ENCODE measurements at places on chromosomes 13 and 19.

- DNase-seq, result no peak
These were observed 14.7 kb downstream of the ZNF787 start for GRCh38 chr19:56106397-56106849.

GRCh38 chr13:34340534-34340933, 522.6 kb downstream of the RFC3 start:
- no peak for DNase-seq

- no peak for DNase-seq
These were observed 8.9 kb downstream of the DHX34 start for GRCh38 chr19:47357788-47358680.

DNA sequence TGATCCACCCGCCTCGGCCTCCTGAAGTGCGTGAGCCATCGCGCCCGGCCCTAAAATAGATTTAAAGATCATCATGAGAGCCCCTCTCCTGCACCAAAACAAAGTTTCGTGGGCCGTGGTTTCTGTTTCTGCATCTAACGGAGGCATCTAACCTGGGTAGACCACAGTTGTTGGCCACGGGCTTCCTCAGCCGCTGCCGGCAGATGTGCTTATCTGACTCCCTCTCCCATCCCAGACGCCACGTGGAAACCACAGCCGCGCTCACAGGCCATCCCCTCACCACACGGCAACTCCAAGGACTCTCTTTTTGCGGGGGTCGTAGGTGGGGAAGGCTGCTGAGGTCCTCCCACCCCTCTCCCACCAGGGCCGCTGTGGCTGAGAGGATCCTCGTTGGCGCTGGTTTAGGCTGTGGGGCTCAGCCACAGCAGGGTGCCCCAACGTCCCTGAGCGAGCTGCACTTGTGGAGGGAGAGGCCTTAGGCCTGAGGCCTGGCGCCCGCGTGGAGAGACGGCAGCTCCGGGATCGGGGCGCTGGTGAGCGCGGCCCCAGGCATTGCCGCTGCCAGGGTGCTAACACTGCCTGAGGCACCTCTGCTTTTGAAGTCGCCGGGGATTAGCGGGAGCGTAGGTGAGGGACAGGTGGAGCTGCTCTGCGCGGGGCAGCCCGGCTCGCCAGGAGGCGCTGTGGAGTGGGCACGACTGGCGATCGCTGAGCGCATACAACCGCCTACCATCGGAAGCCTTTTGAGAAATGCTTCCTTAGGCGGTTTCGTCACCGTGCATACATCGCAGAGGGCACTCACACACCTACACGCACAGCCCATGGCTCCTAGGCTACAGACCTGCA, 8.9 kb downstream of the ZSCAN1 start:
- no peak for DNase-seq

- peak; percentile 90 for DNase-seq
These were observed 9.1 kb downstream of the PNPLA6 start for GRCh38 chr19:7544626-7545025.

DNA sequence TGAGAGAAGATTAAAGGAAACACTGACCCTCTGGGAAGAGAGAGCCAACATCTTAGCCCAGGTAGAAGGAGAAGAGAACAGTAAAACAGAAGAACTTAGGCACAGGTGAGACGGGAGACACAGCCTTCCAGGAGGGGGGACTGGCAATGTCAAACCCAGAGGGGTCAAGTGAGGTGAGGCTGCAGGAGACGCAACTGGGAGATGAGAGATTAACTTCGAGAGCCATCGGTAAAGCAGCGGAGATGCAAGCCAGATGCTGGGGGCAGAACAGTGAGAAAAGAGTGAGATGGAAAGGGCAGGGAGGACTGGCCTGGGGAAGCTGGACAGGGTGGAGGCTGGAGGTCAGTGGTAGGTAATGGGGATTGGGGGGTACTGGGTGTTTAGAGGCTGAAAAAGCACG, 5.2 kb downstream of the INSR start:
- no peak for DNase-seq

- DNase-seq, result no peak
These were observed 200.6 kb downstream of the LHFPL6 start for GRCh38 chr13:39402221-39402970.

GRCh38 chr13:53060840-53061490, 32.4 kb downstream of the OLFM4 start:
- DNase-seq, result no peak

DNA sequence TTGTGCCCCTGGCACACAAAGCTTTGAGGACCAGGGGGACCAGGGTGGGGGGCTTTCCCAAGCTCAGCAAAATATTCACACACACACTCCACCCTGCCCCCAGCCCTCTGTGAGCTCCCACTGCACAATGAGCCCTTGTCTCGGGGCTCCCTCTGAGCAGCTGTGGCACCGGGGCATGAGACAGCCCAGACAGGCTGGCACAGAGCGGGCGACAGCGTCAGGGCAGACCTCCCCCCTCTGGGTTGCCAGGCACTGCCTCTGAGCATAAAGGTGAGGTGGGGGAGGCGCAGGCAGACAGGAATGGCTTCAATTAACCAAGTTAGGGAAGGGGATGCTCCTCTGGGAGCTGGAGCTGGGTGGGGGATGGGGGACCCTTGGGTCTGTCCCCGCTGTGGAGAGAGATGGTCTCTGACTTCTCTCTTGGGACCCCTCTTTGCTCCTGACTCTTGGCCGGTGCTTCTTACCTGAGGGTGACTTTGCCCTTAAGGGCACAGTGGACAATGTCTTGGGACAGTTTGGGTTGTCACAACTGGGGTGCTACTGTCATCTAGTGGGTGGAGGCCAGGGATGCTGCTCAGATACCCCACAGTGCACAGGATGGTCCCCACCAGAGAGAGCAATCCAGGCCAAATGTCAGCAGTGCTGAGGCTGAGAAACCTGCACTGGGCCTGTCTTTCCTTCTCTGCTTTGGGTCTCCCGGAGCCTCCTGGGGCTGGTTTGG, 30.3 kb downstream of the LYL1 start:
- DNase-seq, result no peak

DNA sequence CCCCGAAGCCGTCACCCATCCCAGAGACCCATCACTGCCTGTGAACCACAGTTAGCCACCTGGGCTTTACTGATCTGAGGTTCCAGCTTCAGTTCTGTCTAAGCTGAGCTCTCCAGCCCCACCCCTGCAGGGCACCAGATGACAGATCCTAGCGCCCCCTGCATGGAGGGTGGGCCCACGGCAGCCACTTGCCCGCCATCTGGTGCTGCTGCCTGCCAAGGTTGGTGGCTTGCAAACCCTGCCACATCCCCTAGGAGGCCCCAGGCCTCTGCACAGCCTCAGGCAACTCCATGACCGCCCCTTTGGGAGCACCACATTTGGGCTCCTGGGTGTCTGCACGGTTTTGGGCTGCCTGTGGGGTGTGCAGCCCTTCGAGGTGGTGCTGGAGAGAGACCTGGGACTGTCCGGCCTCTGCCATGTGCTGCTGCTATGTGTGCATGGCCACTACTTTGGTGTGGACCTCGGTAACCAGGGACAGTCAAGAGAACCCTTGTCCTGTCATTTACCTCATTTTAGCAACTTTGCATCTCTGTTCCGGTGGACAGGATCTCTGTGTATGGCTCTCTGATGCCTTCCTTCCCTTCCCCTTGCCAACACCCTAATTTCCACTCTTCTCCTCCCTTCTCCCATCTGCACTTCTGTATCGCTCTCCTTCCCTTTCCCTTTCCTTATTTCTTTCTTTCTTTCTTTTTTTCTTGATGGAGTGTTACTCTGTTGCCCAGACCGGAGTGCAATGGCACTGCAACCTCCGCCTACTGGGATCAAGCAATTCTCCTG, 17.4 kb upstream of the SDHAF1 start:
- no peak for DNase-seq

- no peak for DNase-seq
These were observed 33.3 kb downstream of the MCF2L start for GRCh38 chr13:113002206-113002912.

DNA sequence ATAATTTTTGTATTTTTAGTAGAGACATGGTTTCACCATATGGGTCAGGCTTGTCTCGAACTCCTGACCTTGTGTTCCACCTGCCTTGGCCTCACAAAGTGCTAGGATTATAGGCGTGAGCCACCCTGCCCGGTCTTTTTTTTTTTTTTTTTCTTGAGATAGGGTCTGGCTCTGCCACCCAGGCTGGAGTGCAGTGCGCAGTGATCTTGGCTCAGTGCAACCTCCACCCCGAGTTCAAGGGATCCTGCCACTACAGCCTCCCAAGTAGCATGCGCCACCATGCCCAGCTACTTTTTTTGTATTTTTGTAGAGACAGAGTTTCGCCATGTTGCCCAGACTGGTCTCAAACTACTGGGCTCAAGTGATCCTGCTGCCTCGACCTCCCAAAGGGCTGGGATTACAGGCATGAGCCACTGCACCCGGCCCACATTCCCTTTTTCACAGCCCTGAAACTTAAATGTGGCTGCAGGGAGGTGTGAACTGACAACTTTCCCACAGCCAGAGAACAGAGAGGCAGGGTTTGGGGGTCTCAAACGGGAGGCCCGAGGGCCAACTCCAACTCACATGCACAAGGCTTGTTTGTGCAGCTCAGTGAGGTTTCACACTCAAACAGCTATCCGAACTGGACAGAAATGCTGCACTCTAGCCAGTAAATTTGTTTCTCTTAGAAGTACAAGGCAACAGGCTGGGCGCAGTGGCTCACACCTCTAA, 4.4 kb upstream of the S1PR5 start:
- DNase-seq, result no peak

- DNase-seq, result no peak
These were observed 8.2 kb downstream of the SMIM24 start for GRCh38 chr19:3471954-3472655.

DNA sequence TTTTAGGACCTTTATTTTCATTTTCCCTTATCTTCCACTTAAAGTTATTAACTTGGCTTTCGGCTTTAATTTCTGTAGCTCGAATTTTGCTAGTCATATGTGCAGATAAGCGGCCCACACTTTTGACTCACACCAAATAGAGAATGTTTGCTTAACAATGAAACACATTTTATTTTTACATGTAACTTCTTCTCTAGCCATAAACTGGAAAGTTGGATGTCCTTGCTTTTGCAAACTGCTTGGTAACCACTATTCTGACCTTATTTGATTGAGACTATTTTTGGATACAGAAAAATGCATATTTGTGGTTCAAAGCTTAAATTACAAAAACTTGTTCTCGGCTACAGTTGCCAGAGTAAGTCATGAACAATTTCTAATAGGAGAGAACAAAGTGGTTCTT, 600.0 kb downstream of the KCTD12 start:
- DNase-seq, result no peak

DNA sequence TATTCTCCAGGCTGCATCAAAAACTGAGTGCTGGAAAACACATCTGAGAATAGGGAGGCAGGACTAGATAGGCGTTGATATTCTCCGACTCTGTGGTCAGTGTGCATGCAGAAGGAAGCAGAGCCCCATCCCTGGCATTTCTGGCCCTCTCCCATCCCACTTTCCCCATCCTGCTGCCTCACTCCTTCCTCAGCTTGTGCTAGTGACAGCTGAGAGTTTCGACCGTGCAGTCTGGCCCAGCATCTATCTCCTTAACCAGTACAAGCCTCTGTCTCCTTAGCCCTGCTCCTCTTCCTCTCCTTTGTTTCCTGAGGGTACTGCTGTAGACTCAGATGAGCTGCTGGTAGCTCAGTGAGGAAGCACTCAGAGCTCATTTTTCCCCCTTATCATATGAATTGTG, 163.2 kb downstream of the SUCLA2 start:
- DNase-seq, result no peak

- no peak for DNase-seq
These were observed 9.6 kb upstream of the METTL21C start for GRCh38 chr13:102704238-102705058.

DNA sequence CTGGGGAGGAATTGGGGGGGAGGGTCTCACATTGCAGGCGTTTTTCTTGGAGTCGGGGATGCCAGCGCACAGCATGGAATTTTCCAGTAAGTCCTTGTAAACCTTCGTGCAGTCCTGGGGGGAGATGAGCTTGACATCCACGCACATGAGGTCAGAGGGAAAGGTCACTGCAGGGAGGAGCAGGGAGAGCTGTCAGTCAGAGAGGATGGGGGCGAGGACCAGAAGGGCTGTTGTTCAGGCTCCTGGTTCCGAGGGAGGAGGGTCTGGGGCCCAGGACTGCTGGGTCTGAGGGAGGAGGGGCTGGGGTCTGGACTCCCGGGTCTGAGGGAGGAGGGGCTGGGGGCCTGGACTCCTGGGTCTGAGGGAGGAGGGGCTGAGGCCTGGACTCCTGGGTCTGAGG, 4.0 kb downstream of the KLK7 start:
- no peak for DNase-seq

DNA sequence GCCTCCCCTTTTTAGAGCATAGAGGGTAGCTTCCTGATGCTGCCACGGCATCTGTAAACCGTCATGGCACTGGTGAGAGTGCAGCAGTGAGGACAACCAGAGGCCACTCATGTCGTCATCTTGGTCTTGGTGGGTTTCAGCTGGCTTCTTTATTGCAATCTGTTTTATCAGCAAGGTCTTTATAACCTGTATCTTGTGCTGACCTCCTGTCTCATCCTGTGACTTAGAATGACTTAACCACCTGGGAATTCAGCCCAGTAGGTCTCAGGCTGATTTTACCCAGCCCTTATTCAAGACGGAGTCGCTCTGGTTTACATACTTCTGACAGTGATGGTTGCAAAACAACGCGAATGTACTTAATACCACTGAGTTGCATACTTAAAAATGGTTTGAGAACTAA, 14.4 kb upstream of the FBN3 start:
- DNase-seq, result no peak

- DNase-seq, result no peak
These were observed 67.1 kb downstream of the KDM4B start for GRCh38 chr19:5035793-5036697.

Measured in GF-D8 (cell line).